ENCODE measurements at places on chromosomes 6 and 20.

DNA sequence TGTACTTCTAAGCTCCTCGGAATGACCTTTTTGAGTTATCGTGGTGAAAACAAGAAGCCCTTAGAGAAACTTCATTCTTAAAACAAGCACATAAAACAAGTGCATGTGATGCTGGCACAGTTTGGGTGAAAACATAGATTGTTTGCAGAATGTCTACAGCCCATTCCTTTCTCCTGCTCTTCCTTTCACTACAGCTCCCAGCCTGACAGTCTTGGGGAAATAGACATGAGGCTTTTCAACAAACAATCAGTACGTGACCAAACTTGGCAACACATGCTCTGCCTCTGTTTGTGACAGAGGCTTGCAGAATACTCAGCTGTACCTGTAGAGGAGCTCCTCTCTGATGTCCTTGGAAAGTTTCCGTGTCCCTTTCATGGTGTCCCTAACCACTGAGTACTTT is 321.6 kb downstream of the ZFAND3 start:
- no peak for DNase-seq

GRCh38 chr6:121441477-121441876 is 6.0 kb downstream of the GJA1 start:
- DNase-seq = no peak

- no peak for DNase-seq
These were observed 85.8 kb downstream of the CD164 start for GRCh38 chr6:109296452-109296851.

- no peak for DNase-seq
These were observed 89.4 kb downstream of the SLC24A3 start for GRCh38 chr20:19301843-19302242.

DNA sequence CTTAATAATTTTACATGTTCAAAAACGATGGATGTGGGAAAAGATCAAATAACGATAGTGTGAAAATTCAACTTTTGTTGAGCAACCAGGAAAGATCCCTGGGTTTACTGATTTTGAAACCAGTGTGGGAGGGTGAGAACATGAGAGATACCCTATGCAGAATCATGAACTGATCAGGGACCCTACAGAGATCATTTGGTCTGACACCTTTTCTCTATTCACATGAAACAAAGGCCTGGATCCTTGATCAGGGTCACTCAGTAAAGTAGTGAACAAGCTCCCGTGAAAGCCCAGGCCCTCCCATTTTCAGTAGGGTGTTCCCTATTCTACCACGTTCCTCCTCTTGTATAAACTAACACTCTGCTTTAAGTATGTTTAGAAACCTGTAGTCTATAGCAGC is 60.5 kb upstream of the DUSP22 start:
- DNase-seq = no peak

DNA sequence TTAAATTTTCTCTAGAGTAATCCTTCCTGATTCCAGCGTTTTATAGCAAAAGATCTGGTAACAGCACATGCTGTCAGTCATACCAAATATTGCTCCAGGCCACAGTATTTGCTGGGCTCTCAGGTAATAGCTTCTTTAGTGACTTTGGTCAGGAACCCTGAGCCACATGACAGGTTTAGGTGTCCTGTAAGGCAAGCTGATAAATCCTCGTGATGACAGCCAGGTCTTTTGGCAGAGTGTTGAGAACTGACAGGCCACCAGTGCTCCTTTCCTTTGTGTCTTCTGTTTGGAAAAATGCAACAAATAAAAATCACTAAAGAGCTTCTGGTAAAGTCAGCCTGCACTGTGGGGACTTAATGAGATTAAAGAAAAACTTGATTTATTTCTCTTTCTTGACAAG is 34.6 kb downstream of the PRDM13 start:
- DNase-seq = no peak

DNA sequence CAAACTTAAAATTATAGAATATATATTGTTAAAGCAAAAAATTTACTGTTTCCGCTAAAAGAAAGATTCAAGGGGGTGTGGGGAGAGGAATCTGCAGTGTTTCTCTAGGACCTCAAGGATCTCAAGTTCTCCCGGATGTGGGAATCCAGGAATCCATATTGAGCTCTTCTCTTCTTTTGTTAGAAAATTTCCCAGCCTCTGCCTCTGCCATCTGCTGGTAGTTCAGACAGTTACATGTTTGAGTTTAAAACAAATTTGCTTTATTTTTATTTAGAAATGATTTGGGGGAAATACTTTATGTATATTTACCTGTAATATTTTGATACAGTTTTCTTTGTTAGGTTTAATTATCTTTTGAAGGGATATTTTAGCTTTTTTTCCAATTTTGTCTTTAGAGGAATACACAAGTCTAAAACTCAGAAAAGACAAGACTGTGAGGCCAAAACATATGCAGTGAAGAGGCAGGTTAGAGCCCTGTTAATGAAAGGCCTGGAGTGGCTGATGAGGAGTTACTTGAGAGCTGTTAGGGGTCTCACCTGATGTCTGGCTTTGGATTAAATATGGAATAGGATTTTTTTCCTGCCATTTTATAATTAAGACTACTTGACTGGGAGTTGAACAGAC is 268.8 kb downstream of the ARID1B start:
- DNase-seq = no peak

DNA sequence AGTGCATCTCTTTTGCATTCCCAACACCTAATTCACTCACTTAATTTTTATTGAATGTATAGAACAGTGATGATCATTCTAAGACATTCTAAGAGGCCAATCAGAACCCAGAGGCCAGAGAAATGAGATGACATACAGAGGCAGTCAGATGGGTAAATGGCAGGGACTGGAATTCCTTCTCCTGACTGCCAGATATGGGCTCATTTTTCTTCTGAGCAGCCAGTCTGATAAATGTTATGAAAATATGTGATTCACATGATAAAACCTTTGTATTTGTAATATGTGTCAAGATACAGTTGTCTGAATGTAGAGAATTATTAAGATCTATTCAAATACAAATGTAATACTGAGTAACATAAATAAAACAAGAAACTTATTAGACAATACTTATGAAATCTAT is 277.8 kb downstream of the EPM2A start:
- DNase-seq = no peak

GRCh38 chr6:127026247-127026646 is 92.2 kb upstream of the RSPO3 start:
- no peak for DNase-seq

GRCh38 chr6:26576929-26577719 is 19.6 kb upstream of the ABT1 start:
- no peak for DNase-seq

DNA sequence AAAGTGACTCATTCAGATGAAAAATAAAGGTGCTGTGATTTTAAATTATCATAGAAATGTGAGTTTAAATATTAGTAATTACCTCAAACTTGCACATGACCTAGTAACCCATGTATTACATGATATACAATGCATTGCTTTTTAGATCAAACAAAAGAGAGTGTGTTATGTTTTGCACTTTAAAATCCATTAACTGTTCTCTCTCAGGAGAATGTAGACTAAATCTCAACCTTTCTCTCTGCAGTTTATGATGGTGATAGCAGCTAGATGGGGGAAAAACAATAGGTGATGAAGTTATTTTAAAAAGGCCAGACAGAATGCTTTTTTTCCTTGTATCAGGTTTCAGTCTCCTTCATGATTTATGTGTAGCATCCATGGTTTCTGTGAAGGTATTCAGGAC is 404.4 kb upstream of the RNF217 start:
- DNase-seq = no peak
